ENCODE measurements at places on chromosomes 7 and 10. TPM values are rescaled to one million over a fixed set of nuclear protein-coding genes. Genes with fewer than 3 reads are reported as not detected.

GRCh38 chr7:47331179-47331565 is 250.7 kb downstream of the TNS3 start:
- no peak for DNase-seq

- DNase-seq = peak; percentile 43
Measured at GRCh38 chr10:3775696-3776551, 9.1 kb downstream of the KLF6 start.

- DNase-seq = no peak
Measured at GRCh38 chr10:30047430-30047829, 12.0 kb downstream of the JCAD start.

- DNase-seq = no peak
Measured at GRCh38 chr10:37289833-37290464, 164.6 kb downstream of the ANKRD30A start.

DNA sequence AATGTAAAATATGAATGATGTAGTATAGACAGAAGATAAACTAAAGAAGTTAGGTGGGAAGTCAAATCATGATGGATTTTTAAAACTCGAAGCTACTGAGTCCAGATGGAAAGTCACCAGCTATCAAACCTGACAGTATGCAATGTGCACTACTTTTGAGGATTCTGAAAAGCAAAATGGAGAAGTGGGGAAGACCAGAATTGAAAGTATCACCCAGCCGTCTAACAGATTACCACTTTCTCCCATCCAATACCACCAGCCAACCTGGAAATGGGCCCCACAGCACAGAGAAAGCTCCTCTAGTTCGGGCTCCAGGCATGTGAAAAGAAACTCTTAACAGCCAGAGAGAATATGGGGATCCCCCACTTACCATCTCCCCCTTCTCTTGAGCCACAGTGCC is 67.9 kb upstream of the SRRM3 start:
- DNase-seq = no peak

GRCh38 chr7:30790356-30790755 is 19.1 kb downstream of the MINDY4 start:
- DNase-seq = no peak

- peak; percentile 71 for DNase-seq
Measured at GRCh38 chr10:87093632-87094372, 841 bp downstream of the GLUD1 start.

GRCh38 chr10:48550977-48551376 is 53.9 kb downstream of the ARHGAP22 start:
- DNase-seq = no peak

GRCh38 chr10:127739908-127740307 is 2.9 kb downstream of the FOXI2 start:
- no peak for DNase-seq

GRCh38 chr7:125847055-125847454 is 917.4 kb upstream of the POT1 start:
- DNase-seq = no peak

- no peak for DNase-seq
Measured at GRCh38 chr10:100330079-100330478, at the start of gene PKD2L1. Gene PKD2L1, minus strand, starts transcription at chr10:100330228. Its CDS starts 125 bp downstream, at chr10:100330103.

DNA sequence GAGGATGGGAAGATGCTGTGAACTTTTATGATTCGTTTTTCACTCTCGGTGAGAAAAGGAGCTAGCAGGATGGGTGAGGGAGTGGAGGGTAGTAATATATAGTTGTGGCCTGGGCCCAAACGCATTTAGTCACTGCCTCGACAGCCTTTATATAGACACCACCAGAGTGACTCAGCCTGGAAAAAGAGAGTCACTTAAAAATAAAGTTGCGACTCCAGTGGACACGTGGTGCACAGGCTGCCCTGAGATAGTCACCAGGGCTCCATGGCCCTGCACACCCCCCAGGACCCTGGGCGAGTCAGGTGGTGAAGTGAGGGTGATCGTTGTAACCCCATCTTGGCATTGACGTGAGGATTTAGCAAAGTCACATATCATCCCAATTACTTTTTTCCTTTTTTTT is 106.7 kb downstream of the CUX1 start:
- no peak for DNase-seq

- DNase-seq = no peak
Measured at GRCh38 chr7:35037211-35037525, at the start of gene DPY19L1. Gene DPY19L1, minus strand, starts transcription at chr7:35037485. Its CDS starts 91 bp downstream, at chr7:35037394.

- no peak for DNase-seq
Measured at GRCh38 chr7:96657347-96658021, 52.2 kb downstream of the SEM1 start.

- DNase-seq = no peak
Measured at GRCh38 chr7:102431617-102432298, 1.6 kb upstream of the ORAI2 start.

GRCh38 chr10:69321039-69321715 is 42.9 kb downstream of the HK1 start:
- DNase-seq = no peak

DNA sequence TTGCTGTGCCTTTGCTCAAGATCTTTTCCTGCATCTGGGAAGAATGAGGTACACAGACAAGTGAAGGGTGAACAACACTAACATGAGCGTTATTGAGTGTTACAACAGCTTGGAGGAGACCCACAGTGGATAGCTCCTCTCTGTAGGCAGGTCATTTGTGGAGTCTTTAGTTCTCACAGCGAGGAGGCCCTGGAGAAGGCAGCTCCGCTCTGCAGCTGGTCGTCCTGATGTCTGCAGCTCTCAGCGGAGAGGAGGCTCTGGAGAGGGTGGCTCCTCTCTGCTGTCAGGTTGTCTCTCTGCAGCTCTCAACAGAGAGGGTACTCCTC is 7.0 kb upstream of the DYNC2I1 start:
- no peak for DNase-seq

GRCh38 chr7:70033226-70033625 is 435.0 kb downstream of the AUTS2 start:
- no peak for DNase-seq

GRCh38 chr7:1664711-1665548 is 5.1 kb upstream of the ELFN1 start:
- peak; percentile 86 for DNase-seq

DNA sequence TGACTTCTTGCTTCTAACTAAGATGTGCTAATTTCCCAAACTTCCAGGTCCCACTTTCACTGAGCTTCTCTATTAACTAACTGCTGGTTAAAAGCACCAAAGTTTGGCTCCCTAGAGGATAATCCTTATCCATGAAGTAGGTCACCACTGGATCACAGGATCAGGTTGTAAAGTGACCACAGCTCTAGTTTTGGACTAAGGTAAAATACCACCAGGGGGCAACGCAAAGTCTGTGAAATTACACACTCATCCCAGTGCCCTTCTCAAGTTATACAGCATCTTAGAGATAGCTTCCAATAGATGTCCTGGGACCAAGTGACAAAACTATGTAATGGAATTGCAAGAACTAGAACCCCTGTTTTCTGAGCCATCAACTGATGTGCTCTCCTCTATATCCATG is 116.4 kb upstream of the ASAH2 start:
- DNase-seq = no peak

DNA sequence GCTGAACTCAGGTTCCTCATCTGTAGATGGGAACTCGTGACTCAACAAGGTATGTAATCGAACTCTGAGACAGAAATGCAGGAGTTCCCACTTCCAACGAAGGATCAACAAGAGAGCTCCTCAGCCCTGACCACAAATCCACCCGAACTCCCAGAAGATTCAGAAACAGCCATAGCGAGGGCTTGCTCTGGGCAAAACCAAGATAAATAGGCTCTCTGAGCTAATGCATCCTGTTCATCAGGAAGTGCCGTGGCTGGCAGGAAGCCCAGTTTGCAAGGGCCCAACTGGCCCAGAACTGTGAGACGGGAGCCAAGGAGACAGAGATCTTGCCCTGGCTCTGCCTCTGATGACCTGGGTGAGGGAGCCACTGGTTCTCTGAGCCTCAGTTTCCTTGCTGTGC is 141.7 kb upstream of the PFKP start:
- DNase-seq = no peak

Gene CDHR1
- polyA plus RNA-seq = 11.1 TPM

Gene PDE1C
- polyA plus RNA-seq = 16.9 TPM

Gene TEX47
- polyA plus RNA-seq = not detected

Gene PRRT4
- polyA plus RNA-seq = 35.1 TPM

Gene OR2A5
- not detected for polyA plus RNA-seq

Gene SLC18A3
- 19.9 TPM for polyA plus RNA-seq

All from spinal cord (tissue), 10 donors.